Breast epithelium (tissue), 4 donors: ENCODE measurements at places on chromosomes 5 and 9. TPM values are rescaled to one million over a fixed set of nuclear protein-coding genes. Genes with fewer than 3 reads are reported as not detected.

FCN2 gene
- total RNA-seq, result 2.0 TPM

AMBP gene
- total RNA-seq, result 0.66 TPM

PCDHA3 gene
- 0.98 TPM for total RNA-seq

SPATA31E1 gene
- not detected for total RNA-seq

ADCY2 gene
- total RNA-seq, result 30.1 TPM

ROR2 gene
- total RNA-seq, result 25.6 TPM

GRCh38 chr9:137429974-137430722 is 7.0 kb downstream of the NOXA1 start:
- H3K36me3 ChIP-seq, result no peaks in the 10 kb centered on the region
- no peak overlapping the region for H3K27ac ChIP-seq
- no peak overlapping the region for H3K4me3 ChIP-seq
- no peaks in the 10 kb centered on the region for H3K27me3 ChIP-seq
- DNase-seq, result no peak

- no peak for DNase-seq
- H3K27ac ChIP-seq, result no peak overlapping the region
- H3K4me1 ChIP-seq, result no peaks in the 10 kb centered on the region
- H3K4me3 ChIP-seq, result no peak overlapping the region
- no peaks in the 10 kb centered on the region for H3K36me3 ChIP-seq
These were observed 344.1 kb downstream of the ADAMTS6 start for GRCh38 chr5:65137631-65138030.
